ENCODE measurements at places on chromosomes 2 and 18.

DNA sequence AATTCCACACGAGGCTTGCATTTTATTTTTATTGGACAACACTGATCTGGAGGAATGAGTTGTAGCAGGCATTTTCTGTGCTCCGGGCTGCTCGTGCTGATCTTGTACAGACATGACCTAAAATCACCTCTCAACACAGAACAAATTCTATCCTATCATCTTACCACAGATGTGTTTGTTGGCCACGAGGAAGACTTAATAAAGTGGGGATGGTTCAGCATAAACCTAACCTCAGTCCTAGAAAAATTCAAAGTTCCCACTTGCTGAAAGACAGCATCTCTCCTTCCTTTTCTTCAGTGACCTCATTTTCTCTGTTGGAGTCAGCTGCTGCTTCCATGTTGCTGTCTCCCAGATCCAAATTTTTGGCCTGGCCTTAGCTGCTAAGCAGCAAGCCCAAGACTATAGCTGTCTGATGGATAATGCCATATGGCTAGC lies 45.3 kb downstream of the RBKS start:
- DNase-seq, result no peak

GRCh38 chr18:26091047-26091630 lies 726 bp upstream of the SS18 start:
- no peak for DNase-seq

GRCh38 chr2:204049635-204050034 lies 113.1 kb downstream of the ICOS start:
- no peak for DNase-seq

GRCh38 chr2:17710547-17711248 lies 42.9 kb downstream of the SMC6 start:
- no peak for DNase-seq

- no peak for DNase-seq
Observed at GRCh38 chr18:48896875-48897511, 53.8 kb downstream of the SMAD7 start.

DNA sequence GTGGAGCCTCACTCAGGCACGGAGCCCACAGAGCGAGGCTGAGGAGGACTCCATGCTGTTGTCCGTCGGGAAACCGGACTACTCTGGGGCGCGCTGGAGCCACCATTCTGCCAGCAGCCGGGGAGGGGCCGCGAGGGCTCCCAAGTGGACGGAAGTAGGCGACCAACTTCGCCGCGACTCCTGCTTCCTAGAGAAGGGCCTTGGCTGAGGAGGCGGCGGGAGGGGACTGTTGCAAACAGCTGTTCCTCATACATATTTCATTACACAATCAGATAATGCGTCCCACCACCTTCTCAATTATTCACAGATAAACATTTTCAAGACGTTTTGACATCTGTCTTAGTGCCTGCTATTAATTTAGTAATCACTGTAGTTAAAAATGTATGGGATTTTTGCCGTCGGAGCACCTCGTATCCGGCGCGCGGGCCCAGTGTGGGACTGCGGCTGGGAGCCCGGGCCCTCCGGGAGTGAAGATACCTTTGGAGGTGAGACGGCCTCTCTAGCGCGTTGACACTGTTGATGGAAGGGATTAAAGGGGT lies 11.7 kb upstream of the SIX3 start:
- no peak for DNase-seq

DNA sequence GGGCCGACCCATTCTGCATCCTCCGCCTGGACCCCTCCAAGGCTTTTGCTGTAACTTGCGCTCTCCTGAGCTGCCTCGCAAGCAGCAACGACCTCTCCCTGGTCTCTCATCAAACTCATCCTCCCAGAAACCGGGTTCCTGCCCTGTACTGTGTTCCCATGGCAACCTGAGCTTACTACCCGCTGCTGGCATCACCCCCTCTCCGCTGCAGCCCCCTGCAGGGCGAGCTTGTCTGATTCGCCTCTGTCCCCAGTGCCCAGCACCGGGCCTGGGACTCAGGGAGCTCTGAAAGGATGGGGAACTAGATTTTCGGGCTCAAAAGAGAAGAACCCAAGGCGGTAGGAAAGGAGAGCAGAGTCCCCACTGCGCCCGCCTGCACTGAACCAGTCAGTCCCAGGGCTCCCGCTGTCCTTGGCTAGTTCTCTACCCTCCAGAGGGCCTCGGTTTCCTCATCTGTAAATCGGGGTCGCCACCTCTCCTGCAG lies 463 bp downstream of the HS1BP3 start:
- DNase-seq, result no peak

DNA sequence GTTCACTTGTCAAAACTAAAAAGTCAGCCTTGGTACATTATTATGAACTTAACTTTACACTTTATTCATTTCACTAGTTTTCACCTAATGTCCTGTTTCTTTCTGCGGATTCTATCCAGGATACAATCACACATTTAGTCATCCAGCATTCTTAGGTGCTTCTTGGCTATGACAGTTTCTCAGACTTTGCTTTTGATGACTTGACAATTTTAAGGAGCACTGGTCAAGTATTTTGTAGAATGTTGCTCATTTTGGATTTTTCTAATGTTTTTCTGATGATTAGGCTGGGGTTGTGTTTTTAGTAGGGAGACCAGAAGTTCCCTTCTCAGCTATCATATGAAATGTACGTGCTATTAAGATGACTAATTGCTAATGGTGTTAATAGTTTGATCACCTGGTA lies 601.2 kb downstream of the LRRTM4 start:
- DNase-seq, result no peak

DNA sequence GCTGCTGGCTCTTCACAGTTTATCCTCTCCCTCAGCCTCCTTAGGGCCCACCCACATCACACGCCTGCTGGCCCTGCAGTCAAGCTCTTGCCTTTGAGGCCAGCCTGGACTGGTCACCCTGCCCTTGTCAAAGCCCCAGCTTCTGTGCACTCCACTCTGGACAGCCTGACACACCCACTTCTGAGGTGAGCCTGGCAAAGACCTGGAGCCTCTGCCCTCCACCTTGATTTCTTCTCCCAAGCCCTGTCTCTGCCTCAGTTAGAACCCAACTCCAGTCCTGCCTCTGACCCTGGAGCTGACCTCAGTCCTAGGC lies 37.0 kb upstream of the TAF1B start:
- no peak for DNase-seq

- no peak for DNase-seq
Observed at GRCh38 chr18:9174302-9174701, 37.7 kb downstream of the ANKRD12 start.

GRCh38 chr2:129377078-129377469 lies 602.4 kb upstream of the RAB6C start:
- no peak for DNase-seq

DNA sequence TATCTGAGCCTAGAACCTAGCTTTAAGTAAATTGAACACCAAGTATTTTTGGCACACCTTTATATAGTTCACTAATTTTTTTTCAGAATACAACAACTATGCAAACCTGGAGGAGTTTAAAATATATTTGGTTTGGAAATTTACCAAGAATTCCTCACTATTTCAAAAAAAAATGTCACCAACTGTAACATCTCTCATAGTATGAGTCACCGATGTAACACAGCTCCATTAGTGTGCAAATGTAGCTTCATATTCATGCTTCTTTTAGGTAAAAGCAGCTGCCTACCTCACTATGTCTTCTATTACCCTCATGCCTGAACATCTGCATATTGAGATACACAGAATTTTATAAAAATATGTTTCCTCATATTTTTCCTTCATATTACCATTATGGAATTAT lies 80.5 kb downstream of the NRXN1 start:
- DNase-seq, result no peak

- DNase-seq, result no peak
Observed at GRCh38 chr2:232276733-232277313, 101.7 kb upstream of the ALPP start.

GRCh38 chr2:127829845-127830246 lies 18.9 kb upstream of the WDR33 start:
- no peak for DNase-seq

- DNase-seq, result no peak
Observed at GRCh38 chr2:65918760-65919187, 486.4 kb upstream of the SPRED2 start.

- DNase-seq, result no peak
Observed at GRCh38 chr2:142926445-142926844, 49.0 kb downstream of the KYNU start.

DNA sequence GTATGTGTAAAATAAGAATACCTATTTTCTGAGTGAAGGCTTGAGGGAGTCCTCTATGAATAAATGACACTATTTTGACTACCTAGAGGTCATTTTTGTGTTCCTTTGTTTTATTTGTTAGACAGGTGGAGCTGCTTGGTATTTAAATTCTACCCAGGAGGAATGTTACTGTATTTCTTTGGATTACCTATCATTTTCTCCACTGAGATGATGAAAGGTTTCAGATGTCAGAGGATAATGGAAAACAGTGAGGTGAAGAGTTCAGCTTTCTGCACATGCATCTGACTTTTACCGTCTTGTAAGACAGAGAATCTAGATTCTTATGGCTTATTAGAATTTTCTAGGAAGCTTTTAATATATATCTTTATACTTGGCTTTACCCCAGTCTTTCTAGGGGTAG lies 689.8 kb upstream of the NXPH2 start:
- no peak for DNase-seq

GRCh38 chr2:143158551-143159485 lies 29.6 kb downstream of the ARHGAP15 start:
- DNase-seq, result no peak

- no peak for DNase-seq
Observed at GRCh38 chr2:54396107-54396506, 60.0 kb upstream of the SPTBN1 start.

GRCh38 chr2:64025741-64026140 lies 6.5 kb upstream of the VPS54 start:
- DNase-seq, result no peak

- DNase-seq, result no peak
Observed at GRCh38 chr18:27712066-27712465, 464.9 kb downstream of the CDH2 start.

GRCh38 chr18:6564950-6565814 lies 150.5 kb upstream of the L3MBTL4 start:
- DNase-seq, result no peak

- DNase-seq, result no peak
Observed at GRCh38 chr2:44954447-44954888, 13.0 kb downstream of the SIX3 start.

GRCh38 chr2:88003074-88003755 lies 13.1 kb downstream of the RNU2-63P start:
- DNase-seq, result no peak

- DNase-seq, result no peak
Observed at GRCh38 chr2:55719852-55720251, 26.2 kb upstream of the PNPT1 start.

DNA sequence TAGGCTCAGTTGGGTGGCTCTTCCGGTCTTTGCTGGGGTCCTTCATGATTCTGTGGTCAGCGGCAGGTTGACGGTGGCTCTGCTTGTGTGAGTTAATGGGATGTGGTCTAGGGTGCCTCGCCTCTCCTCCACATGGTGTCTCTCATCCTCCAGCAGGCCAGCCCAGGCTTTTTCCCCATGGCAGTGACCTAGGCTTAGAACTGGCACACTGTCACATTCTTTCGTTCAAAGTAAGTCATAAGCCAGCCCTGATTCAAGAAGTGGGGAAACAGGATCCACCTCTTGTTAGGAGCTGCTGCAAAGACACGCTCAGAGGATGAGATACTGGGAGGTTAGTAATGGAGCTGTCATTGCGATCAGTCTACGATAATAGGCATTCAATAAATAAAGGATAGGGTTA lies 46.0 kb upstream of the CTIF start:
- DNase-seq, result no peak

- no peak for DNase-seq
Observed at GRCh38 chr2:107989445-107989844, 3.1 kb downstream of the SLC5A7 start.

- DNase-seq, result no peak
Observed at GRCh38 chr2:22697054-22697788, 687.8 kb upstream of the KLHL29 start.

DNA sequence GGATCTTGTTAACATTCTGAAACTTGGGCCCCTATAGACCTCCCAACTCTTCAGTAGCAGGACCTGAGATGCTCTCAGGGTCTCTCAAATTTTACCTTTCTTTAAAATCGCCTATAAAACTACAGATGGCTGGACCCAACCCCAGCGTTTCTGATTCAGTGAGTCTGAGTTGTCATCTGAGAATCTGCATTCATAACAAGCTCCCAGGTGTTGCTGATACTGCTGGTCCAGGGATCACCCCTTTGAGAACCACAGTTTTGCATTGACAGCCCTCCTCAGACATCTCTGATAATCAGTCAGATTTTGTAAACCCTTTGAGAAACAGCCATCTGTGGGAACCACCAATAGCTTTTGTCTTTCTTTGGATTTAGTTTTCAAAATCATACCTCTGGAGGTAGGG lies 315.8 kb downstream of the CYRIA start:
- no peak for DNase-seq

- no peak for DNase-seq
Observed at GRCh38 chr2:201680743-201681142, 17.7 kb downstream of the MPP4 start.

DNA sequence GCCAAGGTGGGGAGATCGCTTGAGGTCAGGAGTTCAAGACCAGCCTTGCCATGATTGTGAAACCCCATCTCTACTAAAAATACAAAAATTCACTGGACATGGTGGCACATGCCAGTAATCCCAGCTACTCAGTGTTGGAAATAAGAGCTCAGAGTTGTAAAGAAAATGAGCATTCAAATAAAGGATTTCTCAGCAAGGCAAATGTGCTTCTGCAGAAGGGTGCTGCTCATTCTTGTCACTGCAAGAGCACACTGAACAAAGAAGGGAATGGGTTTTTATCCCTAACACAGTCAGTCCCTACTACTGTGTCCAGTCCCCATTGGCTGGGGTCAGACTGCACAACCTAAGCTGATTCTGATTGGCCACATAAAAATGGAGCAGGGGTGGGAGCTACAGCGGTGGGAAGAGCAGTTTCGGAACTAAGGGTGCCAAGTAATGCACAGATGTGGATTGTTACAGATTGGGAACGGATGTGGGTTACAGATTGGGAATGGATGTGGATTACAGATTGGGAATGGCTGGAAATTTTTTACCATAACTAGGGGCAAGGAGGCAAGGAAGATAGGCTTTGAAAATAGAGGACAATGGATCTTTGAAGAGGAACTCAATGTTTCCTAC lies 31.1 kb upstream of the TRAPPC8 start:
- DNase-seq, result no peak

GRCh38 chr18:12749121-12749520 lies 46.3 kb downstream of the PSMG2 start:
- DNase-seq, result no peak

DNA sequence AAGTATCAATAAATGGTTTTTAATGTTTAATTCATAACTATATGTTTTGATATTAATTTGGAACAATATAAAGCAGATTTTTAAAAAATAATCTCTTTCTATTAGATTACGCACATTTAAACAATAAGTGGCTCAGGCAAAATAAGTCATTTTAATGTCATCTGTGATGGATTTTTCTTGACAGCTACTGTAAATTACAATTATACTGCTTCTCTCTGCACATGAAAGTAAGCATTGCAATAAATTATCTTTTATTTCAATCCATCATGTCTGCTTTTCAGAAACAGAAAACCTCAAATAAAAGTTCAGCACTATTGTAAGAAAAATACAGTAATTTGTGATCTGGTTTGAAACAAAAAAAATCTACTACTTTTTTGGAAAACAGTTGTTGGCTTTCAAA lies 11.1 kb upstream of the DLX1 start:
- DNase-seq, result no peak

Data from right renal cortex interstitium (tissue), 3 donors.